T-helper 17 cell (primary cell): ENCODE measurements at places on chromosomes 13 and 19.

- DNase-seq, result peak; percentile 30
Measured at GRCh38 chr19:35742121-35742724, at the start of gene IGFLR1. Gene IGFLR1 (minus strand): TSS chr19:35742452. CDS start chr19:35741180, 1,272 bp downstream.

- DNase-seq, result no peak
Measured at GRCh38 chr19:43748685-43749084, 6.1 kb downstream of the SMG9 start.

GRCh38 chr13:26061256-26061655 lies 9.4 kb upstream of the SHISA2 start:
- DNase-seq, result no peak

DNA sequence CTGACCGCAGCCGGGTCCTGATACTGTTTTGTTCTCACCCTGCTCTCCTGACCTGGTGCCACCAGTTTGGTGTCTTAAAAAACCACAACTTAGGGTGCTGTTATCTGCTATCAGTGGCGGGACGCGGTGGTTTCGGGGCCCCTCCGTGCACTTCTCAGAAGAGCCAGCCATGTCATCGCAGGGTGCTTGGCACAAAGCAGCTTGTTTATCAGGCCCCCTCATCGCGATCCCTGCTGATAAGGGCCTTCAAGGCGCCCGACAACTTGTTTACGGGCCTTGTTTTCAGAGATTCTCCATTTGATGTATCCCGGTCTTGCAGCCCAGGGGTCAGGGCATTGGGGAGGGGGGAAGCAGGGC lies 58.1 kb upstream of the KLF2 start:
- peak; percentile 55 for DNase-seq

DNA sequence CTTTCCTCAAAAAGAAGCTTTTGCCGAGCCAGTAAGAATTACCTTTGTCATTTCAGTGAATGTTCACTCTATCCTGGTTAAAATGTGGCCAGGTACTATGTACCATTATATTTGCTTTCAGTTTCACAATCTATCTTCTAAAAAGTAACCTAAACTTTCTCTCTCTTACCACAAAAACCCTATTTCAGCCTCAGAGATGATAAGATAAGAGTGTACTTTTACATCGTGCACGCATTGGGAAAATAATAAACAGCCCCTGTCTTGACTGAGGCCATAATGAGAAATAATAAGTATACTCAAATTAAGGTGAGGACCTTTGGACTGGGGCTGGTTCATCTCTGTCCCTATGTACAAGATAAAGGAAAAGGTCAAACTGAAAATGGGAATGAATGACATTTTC lies 77.7 kb downstream of the ZNF726 start:
- DNase-seq, result no peak

GRCh38 chr13:85316506-85317025 lies 482.7 kb downstream of the SLITRK6 start:
- DNase-seq, result no peak

GRCh38 chr19:48283908-48284307 lies 14.0 kb downstream of the ZNF114 start:
- no peak for DNase-seq

DNA sequence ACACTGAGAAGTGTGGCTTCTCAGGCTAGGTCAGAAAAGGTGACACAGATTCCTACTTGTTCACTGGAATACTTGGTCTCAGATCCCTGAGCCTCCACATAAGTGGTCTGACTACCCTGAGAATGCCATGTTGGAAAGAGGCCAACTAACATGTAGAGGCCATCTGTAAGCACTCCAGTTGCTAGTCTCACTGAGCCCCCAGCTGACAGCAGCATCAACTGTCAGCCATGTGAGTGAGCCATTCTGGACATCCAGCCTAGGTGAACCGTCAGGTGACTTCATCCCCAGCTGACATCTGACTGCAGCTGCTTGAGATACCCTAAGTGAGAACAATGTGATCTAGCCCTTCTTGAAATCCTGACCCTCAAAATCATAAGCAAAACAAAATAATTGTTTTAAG lies 18.1 kb upstream of the ARL11 start:
- no peak for DNase-seq

GRCh38 chr13:41409611-41410010 lies 47.7 kb upstream of the RGCC start:
- no peak for DNase-seq
